ENCODE measurements at places on chromosomes 4 and X.

GRCh38 chrX:30308263-30309138, 689 bp downstream of the NR0B1 start:
- no peak for DNase-seq

DNA sequence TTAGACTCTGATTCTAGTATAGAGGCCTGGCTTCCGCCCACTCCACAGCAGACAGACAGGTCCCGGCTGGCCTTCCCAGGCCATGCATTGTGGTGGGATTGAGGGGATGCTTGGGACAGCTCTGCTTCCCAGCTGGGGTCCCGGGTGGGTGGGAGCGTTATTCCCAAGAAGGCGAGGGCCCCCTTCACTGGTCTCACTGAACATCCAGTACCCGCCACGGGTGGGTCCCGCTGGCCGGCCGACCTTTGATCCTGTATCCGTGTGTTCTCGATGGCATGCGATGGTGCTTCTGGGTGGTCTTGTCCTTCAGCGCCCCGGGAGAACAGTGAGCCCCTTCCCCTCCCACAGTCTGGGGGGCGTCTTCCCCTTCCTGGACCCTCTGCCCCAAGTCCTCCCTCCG, 231.4 kb downstream of the AFAP1 start:
- no peak for DNase-seq

DNA sequence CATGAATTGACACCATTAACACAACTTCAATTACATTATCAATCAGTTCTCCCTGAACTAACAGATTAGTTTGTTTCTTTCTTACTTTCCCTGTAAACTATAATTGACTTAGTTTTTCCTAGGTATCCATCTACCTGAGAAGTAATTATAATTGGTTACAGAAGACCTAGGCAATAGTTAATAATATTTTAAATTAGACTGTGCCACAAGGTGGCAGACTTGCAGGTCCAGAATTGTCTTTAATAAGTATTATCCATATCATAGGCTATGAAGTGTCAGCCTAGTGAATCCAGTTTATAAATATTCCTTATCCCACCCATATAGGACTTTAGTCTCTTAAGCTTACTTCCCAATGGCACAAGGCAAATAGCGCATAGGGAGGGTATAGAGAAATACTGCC, 48.9 kb upstream of the FAM47B start:
- no peak for DNase-seq

DNA sequence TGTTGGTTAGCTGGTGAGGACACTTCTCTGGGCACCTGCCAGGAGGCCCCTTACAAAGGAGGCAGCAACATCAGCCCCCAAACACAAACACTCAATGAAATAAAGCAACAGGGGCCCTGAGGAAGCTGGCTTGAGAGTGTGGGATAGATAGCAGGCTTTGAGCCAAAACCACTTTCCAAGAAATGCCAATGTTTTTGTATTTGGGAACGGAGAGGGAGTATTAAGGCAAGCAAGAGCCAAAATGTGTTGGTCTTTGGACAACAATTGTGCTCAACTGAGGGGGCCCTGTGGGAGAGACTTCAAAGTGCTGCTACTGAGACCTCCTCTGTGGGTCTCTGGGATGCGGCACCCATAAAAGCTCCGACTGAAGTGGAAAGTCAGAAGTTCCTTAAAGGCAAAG, 41.0 kb downstream of the RAI2 start:
- DNase-seq: no peak

DNA sequence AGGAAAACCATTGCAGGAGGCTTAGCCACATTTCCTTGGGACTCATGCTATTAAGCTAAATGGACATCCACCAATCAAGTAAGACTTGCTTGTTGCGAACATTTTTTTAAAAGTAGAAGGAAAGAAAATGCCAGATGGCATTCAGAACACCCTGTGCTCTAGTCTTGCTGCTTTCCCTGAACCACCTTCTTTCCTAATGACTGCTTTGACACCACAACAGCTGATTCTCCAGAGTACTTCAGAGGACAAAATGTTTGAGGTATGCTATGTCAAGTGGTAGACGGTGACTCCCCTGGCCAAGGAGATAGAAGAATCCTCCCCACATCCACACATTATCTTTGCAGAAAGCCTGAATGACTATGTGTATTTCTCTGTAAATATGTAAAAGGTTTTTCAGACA, 65.4 kb downstream of the ANK2 start:
- no peak for DNase-seq

DNA sequence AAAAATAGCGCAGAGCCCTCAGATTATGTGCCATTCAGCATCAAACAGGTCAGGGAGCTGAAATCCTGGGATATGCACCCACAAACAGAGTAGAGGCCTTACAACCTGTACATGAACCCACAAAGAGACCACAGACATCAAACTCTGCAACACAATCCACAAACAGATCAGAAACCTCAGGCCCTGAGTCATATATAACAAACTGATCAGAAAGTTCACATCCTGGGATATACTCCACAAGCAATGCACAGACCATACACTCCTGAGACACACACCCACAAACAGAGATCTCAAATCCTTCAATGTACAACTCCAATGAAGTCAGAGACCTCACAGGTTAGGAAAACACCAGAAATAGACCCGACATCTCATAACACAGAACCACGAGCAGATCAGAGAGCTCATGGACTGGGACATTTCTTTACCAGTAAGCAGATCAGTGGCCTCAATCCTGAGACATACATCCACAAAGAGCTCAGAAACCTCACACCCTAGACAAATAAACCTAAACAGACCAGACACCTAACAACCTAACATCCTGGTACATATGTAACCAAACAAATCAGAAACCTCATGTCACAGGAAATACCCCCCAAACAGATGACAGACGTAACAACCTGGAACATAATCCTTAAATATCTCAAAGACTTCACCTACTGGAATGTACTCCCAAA, 24.2 kb downstream of the SUV39H1 start:
- no peak for DNase-seq

- no peak for DNase-seq
Observed at GRCh38 chr4:41360214-41360920, 103.6 kb downstream of the UCHL1 start.

GRCh38 chrX:150268839-150269355, 94.2 kb upstream of the MAMLD1 start:
- DNase-seq: no peak

DNA sequence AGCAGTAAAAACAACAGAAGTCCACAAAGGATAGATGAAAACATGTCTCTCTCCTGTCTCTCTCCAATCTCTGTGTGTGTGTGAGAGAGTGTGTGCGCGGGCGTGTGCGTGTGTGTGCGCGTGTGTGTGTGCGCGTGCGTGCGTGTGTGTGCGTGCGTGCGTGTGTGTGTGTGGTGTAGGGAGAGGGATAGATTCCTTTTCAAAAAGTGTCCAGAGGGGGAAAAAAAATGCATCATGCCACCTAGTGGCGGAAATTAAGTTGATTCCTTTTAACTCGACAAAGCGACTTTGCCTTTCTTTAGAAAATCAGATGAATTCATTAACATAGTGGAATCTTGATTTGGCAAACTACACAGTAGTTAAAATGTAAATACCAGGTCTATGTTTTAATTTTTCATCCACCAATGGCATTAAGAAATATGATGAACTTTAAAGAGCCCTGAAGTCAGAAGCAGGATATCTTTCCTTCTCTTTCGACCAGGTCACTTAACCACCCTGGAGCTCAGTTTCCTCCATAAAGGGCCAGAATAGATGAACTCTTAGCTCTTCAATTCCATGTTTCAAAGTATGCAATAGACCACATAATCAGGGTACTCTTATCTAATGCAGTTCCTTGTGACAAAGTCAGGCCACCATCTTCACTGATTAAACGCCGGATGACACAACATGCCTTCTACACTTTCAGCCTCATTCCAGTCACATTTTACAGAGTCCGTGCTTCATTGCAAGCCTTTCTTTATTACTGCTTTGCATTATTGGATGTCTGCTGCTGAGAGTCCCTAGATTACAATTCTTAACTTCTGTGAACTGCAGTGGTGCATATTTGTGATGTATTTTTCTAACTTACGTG, 162.8 kb downstream of the FBXO8 start:
- no peak for DNase-seq

- DNase-seq: no peak
Observed at GRCh38 chr4:170610434-170610833, 520.7 kb upstream of the AADAT start.

DNA sequence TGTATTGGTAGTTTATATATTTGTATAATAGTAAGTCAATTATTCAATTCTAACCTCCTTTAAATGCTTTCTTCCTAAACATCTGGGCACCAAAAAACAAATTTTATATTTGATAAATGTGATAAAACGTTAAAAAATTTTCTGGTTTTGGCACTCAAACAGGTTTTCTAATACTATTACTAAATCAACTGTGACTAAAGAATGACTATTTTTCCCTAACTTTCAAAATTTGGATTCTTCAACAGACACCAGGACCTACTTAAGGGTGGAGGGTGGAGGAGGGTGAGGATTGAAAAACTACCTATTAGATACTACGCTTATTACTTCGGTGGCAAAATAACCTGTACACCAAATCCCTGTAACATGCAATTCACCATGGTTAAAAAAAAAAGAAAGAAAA, 555.5 kb downstream of the IL15 start:
- no peak for DNase-seq

GRCh38 chr4:8699479-8700145, 107.0 kb downstream of the CPZ start:
- no peak for DNase-seq

GRCh38 chr4:78299565-78299972, 242.4 kb downstream of the FRAS1 start:
- DNase-seq: no peak

DNA sequence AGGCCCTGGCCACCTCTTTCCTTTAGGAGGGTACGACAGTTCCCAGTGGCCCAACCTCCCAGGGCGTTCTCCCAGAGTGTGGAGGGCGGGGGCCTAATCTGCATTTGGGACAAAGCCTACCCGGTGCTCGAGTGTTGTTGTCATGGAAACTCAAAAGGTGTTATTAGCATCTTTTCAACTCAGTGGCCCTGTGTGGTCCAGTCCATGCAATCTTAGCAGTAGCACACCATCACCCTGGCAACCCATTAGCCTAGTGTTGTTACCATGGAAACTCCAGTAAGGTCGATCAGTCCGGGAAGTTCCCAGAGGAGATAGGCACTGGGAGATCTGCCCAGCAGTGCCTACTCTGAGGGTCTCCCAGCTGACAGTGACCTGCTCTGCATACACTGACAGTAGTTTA, 20.2 kb downstream of the APLN start:
- DNase-seq: no peak

DNA sequence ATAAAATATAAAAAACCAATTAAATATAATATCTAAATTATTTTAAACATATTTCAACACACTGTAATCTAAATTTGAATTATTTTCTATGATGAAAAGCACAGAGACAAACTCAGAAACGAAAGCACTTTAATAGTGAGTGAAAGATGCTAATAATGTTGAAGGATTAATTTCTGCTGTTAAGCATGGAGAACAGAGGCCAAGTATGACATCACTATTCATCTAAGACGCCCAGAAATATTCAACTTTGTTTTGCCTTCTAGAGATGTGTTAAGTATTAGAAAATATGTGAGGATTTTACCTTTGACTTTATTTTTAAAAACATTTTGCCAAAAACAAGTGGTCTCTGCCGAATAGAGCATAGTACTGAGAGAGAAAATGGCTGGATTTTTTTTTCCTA, 19.3 kb downstream of the ARHGEF6 start:
- no peak for DNase-seq

GRCh38 chrX:99078301-99078700, 1331.8 kb downstream of the PCDH19 start:
- no peak for DNase-seq

Measured in stimulated activated CD8-positive, alpha-beta memory T cell treated with anti-CD3 and anti-CD28 coated beads, Interleukin-7, amount 100 ng/mL, for 4 hours (primary cell).